ENCODE measurements at places on chromosomes 2 and 18.

- no peak for DNase-seq
These were observed 2.4 kb upstream of the ASB1 start for GRCh38 chr2:238424313-238424700.

- DNase-seq: no peak
These were observed 17.5 kb downstream of the SMAD2 start for GRCh38 chr18:47912794-47913585.

GRCh38 chr2:35530615-35531135 is 824.9 kb upstream of the CRIM1 start:
- no peak for DNase-seq

DNA sequence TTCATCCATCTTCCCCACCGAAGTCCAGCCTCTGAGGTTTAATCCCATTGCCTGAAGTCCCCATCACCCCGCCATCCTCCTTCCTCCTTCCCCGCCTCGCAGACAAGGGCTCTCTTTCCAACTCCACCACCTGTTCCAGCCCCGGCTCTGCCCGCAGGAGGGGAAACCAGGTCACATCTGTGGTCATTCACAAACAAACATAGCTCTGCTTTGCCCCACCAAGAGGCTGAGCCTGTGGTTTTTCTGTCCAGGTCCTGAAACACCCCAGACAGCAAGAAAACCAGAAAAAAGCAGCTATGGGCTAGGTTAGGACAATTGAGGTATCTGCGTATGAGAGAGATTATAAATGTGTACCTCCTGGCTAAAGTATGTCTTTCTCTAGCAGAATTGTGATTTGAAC is 144.7 kb downstream of the GLI2 start:
- no peak for DNase-seq

- DNase-seq: no peak
These were observed 85.4 kb downstream of the STPG4 start for GRCh38 chr2:47069628-47070154.

DNA sequence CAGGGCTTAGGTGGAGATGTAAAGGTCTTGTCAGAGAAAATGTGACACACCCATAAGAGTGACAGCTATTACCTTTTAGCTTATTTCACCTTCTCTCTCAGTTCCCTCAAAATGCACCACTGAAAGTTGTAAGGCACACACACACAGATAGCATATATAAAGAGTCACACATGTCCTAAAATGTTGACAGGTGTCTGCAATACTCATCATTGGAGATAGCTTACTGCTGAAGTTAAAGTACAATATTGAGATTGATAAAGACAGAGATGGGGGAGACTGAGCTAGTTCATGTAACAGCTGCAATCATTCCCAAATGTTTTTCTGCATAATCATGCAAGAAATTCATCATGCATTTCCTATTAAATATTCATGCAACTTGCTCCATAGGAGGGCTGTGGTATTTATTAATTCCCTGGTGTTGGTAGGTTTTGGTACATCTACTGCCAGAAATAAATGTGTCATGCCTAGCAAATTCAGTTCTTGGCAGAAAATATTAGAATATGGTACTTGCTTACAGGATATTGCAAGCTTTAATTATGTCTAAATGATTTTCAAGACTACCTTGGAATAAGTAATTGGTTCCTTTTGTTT is 118.8 kb upstream of the RBMS1 start:
- no peak for DNase-seq

- no peak for DNase-seq
These were observed 282.1 kb downstream of the ZNF516 start for GRCh38 chr18:76212960-76213359.

DNA sequence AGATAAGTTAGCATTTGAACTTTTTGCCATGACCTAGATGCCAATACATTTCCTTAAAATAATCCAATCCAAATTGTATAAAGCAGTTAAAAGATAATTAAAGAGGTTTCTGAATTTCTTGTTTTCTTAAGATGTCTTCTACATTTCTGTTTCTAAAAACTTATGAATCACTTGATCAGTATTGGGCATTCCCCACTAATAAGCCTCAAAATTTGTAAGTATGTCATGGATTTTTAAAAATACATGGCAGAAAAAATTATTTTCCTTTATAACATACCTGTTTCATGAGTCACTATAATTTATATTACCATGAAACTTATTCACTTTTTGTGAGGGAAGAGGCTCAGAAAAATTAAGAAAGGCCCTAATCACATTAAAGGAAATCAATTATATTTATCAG is 90.3 kb upstream of the TFPI start:
- DNase-seq: no peak

DNA sequence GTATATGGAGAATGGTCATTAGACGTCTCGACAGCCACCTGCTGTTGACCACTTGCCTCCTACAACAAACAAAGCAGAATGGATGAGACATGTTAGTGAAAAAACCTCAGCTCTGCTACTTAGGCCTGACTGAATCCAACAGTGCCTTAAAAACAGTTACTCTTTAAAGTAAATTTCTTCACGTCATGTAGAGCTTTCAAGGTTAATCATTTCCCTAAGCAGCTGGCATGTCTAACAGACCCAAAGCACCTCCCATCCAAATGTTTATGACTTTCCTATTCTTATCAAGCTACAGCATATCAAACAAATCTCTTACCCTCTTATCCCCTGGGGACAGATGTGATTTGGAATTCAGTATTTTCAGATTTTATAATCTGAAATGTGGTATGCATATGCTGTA is 75.6 kb upstream of the ITGB6 start:
- DNase-seq: no peak

- no peak for DNase-seq
These were observed 57.1 kb upstream of the PAX3 start for GRCh38 chr2:222355860-222356259.

DNA sequence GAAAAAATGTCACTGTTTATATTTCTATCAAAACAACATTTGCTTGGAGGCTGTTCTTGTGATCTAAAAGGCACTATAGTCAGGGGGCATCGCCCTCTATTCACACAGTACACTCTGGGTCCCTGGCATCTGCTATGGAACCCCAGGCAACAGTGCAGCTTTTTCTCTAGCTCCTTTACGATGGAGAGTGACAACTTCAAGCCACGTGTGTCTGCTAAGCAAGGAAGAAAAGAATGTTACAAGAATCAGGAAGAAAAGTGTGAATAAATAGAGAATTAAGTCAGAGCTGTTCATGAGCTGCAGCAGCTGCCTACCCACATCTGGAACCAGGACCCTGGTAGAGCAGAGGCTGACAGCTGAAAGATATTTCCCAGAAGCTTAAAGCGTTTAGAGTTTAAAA is 11.2 kb downstream of the RND3 start:
- no peak for DNase-seq

DNA sequence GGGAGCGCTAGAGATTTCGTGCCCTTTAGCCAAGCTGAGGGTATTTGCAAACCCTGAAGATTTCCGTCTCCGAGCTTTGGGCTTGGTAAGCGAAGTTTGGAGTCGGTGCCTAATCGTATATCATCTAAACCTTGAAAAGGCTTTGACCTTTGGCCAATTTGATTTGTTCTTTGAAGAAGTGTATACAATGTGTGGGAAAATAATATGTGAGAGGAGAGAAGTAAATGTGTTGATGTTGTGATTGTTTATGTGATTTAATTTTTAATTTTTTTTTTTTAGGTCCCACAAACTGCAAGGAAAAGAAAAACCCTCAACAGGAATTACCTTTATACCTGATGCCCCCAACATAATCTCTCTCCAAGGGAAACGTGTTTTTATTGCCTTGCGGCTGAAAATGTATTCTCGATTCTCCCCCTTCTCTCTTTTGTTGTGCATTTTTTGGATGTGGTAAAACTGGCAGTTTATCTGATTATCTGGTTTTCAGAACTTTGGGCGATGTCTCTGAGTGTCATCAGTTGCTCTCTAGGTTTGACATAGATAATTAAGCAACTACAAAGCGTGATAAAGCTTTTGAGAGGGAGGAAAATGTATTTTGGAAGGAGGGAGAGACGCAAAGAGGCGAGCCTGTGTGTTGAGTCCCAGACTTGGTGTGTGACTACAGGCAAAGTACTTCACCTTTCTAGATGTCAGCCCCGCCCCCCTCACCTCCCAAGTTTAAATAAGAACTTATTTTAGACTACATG is 912 bp upstream of the FBXO11 start:
- DNase-seq: peak; percentile 66

DNA sequence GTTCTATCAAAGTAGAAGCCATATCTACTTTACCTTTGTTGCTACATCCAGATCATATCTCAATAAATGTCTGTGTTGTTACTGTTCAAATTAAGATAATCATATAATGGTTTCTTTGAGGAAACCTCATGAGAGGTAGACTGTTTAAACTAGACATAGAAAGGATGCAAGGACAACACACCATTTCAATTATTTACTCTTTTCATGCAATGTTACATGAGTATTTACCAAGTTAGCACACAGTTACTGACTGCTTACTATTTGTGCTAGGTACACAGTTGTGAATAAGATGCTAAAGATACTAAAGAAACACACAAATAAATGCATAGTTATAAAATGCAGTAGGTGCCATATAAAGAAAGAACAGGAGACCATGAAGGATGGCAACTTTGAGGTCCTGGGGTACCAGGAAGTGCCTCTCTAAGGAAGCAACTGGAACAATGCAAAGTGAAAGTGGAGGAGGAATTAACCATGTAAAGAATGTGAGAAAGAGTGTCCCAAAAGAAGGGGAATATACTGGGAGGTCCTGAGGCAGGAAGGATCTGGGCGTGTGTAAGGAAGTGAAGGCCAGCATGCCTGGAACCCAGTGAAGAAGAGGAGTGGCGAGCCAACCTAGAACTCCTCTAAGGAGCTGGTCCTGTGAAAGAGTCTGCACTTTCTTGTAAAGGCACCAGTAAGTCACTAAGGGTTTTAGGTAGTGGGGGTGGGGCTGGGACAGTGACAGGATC is 39.4 kb downstream of the RBMS1 start:
- no peak for DNase-seq

Data from CD4-positive, alpha-beta T cell treated with Interleukin-1 beta for 1 hour (primary cell).